Fibroblast of lung (primary cell): ENCODE measurements at places on chromosomes 13 and 19.
A peak's percentile ranks its signal among the peaks of the same experiment; 100 is the strongest.

DNA sequence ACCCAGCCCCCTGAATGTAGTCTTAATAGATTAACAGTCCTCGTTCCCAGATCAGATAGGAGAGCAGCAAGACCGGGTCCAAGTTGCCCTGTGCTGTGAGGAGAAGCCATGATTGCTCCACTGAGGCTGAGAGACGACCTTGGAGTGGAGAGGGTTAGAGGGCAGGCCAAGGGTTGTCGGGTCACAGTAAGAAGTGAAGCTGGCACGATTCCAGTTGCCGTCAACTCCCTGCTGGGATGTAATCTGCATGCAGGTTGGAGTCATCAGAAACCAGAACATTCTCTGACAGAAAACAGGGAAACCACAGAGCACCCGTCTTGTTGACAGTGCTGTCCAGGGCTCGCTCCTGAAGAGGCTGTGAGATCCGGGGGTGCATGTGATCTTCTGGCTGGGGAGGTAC, 19.0 kb upstream of the ATP11A start:
- H3K27me3 ChIP-seq, result no peaks in the 10 kb centered on the region
- no peak for DNase-seq
- no peak overlapping the region for H3K27ac ChIP-seq
- H3K4me3 ChIP-seq, result no peak overlapping the region

- no peak overlapping the region for H3K27ac ChIP-seq
- no peaks in the 10 kb centered on the region for H3K36me3 ChIP-seq
- H3K27me3 ChIP-seq, result no peaks in the 10 kb centered on the region
- no peaks in the 10 kb centered on the region for H3K4me1 ChIP-seq
- DNase-seq, result no peak
- H3K4me3 ChIP-seq, result no peak overlapping the region
Measured at GRCh38 chr13:36921631-36922301, 1.7 kb upstream of the SMAD9 start.

GRCh38 chr13:85738696-85739320, 60.4 kb downstream of the SLITRK6 start:
- DNase-seq, result peak; percentile 2
- H3K36me3 ChIP-seq, result no peaks in the 10 kb centered on the region
- no peaks in the 10 kb centered on the region for H3K27me3 ChIP-seq
- no peaks in the 10 kb centered on the region for H3K4me1 ChIP-seq
- no peak overlapping the region for H3K4me3 ChIP-seq

DNA sequence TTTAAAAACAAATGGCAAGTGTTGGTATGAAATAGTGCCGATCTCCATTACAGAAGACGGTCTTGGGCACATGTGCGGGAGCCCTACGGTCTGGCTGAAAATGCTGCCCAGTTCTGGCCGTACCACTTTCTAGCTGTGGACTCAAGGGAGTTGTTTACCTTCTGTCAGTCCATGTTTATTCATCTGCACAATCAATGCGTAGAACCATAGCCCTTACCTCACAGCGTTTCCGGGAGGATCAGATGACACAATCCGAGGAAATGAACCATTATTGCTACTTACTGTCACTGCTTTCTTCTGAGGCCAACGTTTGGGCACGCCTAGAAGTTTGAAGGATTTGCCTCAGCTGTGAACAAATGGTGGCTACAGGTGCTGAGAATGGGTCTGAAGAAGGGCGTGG, 31.2 kb downstream of the GADD45B start:
- H3K36me3 ChIP-seq, result no peaks in the 10 kb centered on the region
- H3K4me3 ChIP-seq, result no peak overlapping the region
- no peaks in the 10 kb centered on the region for H3K27me3 ChIP-seq
- H3K4me1 ChIP-seq, result peaks cover 10% of the 10 kb centered on the region
- H3K27ac ChIP-seq, result peak overlapping the region; percentile 1
- DNase-seq, result peak; percentile 81

GRCh38 chr13:36915896-36916640, 4.0 kb downstream of the SMAD9 start:
- no peaks in the 10 kb centered on the region for H3K27me3 ChIP-seq
- no peaks in the 10 kb centered on the region for H3K4me1 ChIP-seq
- no peak overlapping the region for H3K27ac ChIP-seq
- no peak for DNase-seq
- no peaks in the 10 kb centered on the region for H3K36me3 ChIP-seq

DNA sequence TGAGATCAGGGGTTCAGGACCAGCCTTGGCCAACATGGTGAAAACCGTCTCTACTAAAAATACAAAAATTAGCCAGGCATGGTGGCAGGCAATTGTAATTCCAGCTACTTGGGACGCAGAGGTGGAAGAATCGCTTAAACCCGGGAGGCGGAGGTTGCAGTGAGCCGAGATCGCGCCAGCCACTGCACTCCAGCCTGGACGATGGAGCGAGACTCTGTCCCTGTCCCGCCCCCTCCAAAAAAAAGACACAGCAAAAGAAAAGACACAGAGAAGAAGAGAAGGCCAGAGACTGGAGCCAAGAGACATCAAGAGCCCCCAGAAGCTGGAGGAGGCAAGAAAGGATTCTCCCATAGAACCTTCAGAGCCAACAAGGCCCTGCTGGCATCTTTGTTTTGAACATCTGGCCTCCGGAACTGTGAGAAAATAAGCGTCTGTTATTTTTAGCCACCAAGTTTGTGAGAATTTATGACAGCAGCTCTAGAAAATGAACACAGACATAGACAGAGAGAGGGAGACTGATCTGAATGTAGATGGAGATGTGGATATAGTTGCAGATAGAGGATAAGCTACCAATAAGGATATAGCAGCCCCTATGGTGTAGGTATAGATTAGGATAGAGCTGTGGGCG, 25.7 kb upstream of the PNMA8B start:
- H3K27me3 ChIP-seq, result no peaks in the 10 kb centered on the region
- no peaks in the 10 kb centered on the region for H3K36me3 ChIP-seq
- no peak overlapping the region for H3K27ac ChIP-seq
- no peaks in the 10 kb centered on the region for H3K4me1 ChIP-seq

DNA sequence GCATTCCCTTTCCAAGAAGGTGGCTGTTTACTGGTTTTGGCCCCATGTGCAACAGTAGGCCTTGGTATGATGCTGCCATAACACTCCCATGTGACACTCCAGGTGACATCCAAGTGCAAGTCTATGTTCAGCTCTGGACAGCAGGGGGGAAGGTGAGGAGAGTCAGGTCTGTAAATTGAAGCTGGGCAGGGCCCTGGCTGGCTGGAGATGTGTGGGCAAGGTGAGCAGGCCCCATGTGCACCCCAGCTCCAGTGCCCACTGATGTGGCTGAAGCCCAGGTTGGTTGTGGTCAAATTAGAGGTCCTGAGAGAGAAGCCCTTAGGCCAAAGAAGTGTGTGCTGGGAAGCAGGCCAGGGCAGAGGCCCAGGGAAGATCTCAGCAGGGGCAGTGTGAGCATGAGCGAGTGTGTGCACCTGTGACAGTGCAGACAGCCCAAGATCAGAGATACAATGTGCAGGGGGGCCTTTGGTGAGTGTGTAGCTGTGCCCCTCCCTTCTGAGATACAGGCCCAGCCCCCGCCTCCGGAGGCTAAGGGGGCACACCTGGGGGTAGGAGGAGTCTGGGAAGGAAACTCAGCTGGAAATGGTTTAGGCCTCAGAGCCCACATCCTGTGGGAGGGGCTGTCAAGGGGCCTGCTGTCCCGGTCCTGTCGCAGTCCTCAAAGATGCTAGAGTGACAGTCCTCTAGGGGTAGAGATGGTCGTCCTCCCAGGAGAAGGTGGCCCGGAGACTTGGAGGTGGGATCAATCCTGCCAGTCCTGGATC, 18.6 kb downstream of the DEDD2 start:
- H3K36me3 ChIP-seq, result peaks cover 17% of the 10 kb centered on the region
- no peak overlapping the region for H3K4me3 ChIP-seq
- no peaks in the 10 kb centered on the region for H3K27me3 ChIP-seq
- H3K27ac ChIP-seq, result no peak overlapping the region

GRCh38 chr13:77338329-77338728, 11.4 kb upstream of the MYCBP2 start:
- H3K27me3 ChIP-seq, result peaks cover 4% of the 10 kb centered on the region
- no peaks in the 10 kb centered on the region for H3K36me3 ChIP-seq
- no peak for DNase-seq
- no peaks in the 10 kb centered on the region for H3K4me1 ChIP-seq
- no peak overlapping the region for H3K4me3 ChIP-seq
- no peak overlapping the region for H3K27ac ChIP-seq

DNA sequence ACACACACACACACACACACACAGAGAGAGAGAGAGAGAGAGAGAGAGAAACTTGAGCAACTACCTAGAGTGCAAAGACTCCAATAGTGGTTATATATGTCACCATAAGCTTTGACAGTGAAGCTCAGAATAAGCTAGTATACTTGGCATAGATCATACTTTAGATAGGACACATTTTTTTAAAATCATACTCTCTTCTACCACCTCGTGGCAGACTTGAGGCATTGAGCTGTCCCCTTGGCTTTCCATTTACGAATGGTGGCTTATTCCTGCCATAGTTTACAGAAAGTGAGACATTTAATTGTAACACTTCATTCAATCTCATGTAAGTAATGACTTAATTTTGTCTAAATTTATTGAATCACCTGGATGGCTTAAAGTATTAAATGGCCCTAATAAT, 108.2 kb downstream of the EDNRB start:
- no peak overlapping the region for H3K4me3 ChIP-seq
- DNase-seq, result peak; percentile 51

GRCh38 chr13:111049791-111050538, 65.1 kb upstream of the ARHGEF7 start:
- H3K27ac ChIP-seq, result no peak overlapping the region
- H3K36me3 ChIP-seq, result no peaks in the 10 kb centered on the region
- H3K27me3 ChIP-seq, result no peaks in the 10 kb centered on the region

DNA sequence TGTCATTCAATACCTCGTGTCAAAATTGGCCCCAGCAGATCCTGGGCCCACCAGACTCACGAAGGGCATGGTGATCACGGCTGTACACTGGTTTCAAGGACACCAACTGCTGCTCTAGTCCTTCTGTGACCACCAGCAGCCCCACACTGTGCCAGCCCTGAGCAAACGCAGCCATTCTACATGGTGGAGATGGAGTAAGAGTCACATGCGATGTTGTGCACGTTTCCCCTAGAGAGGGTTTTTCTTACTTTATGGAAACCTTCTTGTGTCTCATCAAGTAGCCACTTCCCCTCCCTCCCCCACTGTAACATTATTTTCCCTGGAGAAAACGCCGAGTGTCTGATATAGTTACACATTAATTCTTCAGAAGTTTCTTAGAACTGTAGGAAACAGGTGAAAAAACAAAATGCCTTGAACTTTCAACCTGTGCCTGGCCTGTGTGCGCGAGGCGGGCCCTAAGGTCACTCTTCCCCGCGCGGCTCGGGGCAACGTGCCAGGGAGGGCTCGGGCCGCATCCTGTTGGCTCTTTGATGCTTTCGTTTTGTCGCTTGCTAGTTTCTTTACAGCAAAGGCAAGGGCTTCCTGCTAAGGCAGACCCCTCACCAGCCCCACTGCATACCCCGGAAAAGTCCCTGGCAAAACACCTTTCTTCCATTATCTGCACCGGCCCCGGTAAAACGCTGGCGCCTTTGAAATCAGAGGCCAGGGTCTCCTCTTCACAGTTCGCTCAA, 44.6 kb downstream of the GGACT start:
- no peak for DNase-seq
- H3K36me3 ChIP-seq, result no peaks in the 10 kb centered on the region
- peaks cover 4% of the 10 kb centered on the region for H3K4me1 ChIP-seq
- H3K4me3 ChIP-seq, result peak overlapping the region; percentile 28

GRCh38 chr19:58317476-58318072, 9.2 kb upstream of the ZSCAN22 start:
- no peaks in the 10 kb centered on the region for H3K27me3 ChIP-seq
- H3K27ac ChIP-seq, result no peak overlapping the region
- no peak overlapping the region for H3K4me3 ChIP-seq
- peak; percentile 66 for DNase-seq

- no peaks in the 10 kb centered on the region for H3K27me3 ChIP-seq
- DNase-seq, result no peak
- no peak overlapping the region for H3K4me3 ChIP-seq
- no peaks in the 10 kb centered on the region for H3K4me1 ChIP-seq
Measured at GRCh38 chr13:112652512-112653070, 37.2 kb upstream of the ATP11A start.

DNA sequence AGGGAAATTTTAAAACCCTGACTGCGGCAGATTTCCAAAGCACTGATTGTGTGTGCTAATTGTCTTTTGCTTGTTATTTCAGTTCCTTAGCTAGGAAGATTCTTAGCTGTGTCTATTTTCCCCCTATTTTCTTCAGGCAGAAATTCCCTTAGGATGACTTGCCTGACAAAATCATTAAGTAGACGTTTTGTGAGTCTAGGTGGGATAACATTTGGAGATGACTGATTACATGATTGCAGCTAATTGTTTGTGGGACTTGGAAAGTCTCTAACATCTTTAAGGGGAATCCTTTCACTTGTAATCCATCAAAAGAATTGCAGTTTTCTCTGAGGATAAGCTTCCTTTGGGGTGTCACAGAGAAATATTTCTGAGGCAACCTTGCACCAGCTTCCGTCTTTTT, 228.0 kb downstream of the OXGR1 start:
- no peak overlapping the region for H3K4me3 ChIP-seq
- no peak for DNase-seq
- H3K4me1 ChIP-seq, result no peaks in the 10 kb centered on the region
- H3K27ac ChIP-seq, result no peak overlapping the region

GRCh38 chr13:40317980-40318327, 348.5 kb downstream of the FOXO1 start:
- no peaks in the 10 kb centered on the region for H3K27me3 ChIP-seq
- no peak overlapping the region for H3K27ac ChIP-seq
- H3K36me3 ChIP-seq, result no peaks in the 10 kb centered on the region
- H3K4me1 ChIP-seq, result no peaks in the 10 kb centered on the region

DNA sequence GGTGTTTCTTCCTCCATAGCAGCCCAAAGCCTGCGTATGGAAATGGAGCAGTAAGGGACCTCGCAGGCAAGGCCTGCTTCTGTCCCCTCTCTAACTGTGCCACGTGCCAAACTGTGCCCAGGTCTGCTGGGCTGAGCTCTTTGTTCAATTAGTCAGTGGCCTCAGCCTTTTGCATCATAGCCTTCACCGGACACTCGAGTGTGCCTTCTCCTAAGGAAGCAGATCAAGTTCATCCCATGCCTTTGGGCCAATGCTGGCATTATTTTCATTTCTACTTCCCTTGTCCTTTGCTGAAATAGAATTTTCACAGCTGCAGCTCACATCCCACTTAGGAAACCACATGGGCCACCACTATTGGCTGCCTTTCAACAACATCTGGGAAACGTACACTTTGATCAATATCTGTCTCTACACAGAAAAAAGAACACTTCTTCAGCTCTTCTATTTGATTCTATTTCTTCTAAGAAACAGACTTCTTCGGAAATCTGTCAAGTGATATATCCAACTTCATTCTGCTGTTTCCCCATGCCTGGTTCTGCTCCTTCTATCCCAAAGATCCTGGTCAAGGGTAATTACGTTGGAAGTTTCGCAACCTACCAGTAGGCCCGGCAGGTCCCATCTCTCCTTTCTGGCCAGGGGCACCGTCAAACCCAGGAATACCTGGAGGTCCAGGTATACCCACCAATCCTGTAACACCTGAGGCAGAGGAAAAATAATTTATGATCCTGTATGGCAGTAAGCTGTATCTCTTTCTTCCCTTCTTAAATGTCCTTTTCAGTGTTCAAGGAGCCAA, 143.9 kb downstream of the COL4A1 start:
- H3K36me3 ChIP-seq, result peaks cover 8% of the 10 kb centered on the region
- no peak for DNase-seq
- H3K27ac ChIP-seq, result no peak overlapping the region
- no peak overlapping the region for H3K4me3 ChIP-seq
- H3K4me1 ChIP-seq, result no peaks in the 10 kb centered on the region

- H3K27ac ChIP-seq, result no peak overlapping the region
- DNase-seq, result no peak
- no peaks in the 10 kb centered on the region for H3K27me3 ChIP-seq
- no peaks in the 10 kb centered on the region for H3K4me1 ChIP-seq
Measured at GRCh38 chr19:7552781-7553180, 17.3 kb downstream of the PNPLA6 start.
